ENCODE measurements at places on chromosomes 13 and 19.

DNA sequence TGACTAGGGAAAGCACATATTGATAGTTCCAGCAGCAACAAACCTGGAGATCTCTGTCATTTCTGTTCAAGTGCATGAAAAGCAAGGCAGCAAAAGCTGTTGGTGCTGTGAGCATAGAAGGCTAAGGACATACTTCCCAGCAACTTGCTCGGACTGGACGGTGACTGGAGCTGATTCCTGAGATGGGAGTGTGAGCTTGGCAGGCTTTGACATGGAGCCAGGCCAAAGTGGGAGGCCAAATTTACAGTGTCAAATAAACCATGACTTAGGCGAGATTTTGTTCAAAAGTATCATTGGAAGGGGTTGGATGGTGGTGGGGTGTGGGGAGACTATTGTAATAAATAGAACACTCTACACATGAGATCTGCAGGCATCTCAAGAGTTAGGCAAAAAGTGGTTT, 5.9 kb upstream of the ARGLU1 start:
- no peak for DNase-seq

- no peak for DNase-seq
Measured at GRCh38 chr19:28010656-28011055, 1202.3 kb downstream of the UQCRFS1 start.

DNA sequence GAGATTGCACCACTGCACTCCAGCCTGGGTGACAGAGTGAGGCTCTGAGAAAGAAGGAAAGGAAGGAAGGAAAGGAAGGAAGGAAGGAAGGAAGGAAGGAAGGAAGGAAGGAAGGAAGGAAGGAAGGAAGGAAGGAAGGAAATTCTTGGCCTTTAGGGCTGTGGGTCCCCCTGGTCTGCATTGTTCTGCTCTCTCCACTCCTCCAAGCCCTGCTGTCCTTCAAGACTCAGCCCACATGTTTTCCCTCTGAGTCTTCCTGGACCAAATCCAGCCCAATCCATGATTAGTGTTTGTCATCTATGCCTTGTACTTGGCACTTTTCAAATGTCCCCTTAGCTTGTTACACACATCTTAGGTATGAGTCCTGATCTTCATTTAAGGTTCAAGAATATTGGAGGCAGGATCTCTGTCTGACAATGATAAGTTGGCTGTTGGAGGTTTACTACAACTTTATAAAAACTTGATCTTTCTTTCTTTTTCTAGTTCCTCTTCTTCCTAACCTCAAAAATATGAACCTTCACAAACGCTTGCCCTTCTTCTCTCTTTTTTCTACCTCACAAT, 48.8 kb upstream of the INTS6 start:
- no peak for DNase-seq

DNA sequence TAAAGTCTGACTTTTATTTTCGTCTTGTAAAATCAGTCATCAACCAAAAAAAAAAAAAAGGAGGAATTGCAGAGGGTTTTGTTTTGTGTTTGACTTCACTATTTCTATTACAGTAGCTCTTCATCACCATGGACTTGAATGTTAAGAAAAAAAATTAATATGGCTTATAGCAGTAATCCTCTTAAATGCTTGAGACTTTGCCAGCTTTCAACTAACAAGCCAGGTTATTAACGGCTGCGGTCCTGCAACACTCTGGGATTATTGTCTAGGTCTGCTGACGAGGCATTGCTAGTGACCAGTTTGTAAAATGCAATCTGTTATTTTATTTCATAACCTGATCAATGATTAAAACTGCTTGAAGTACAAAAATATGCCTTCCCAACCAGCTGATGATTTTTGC, 647.2 kb upstream of the KLHL1 start:
- no peak for DNase-seq

DNA sequence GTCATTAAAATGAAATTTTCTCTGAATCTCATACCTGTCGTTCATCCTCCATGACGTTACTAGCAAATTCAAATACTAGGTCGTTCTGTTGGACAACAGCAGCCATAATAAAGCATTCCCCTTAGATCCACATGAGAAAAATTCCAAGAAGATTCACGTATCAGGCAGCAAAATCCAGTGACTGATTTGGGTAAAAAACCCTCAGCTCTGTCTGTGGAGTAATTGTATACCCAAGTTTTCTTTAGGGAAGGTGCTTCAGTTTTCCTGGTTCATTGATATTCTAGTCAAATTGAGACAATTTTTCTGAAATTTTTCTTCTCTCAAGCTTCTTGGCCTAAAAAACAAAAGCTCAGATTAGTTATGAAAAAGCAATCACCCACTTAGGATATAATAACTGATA, 37.2 kb downstream of the ELF1 start:
- no peak for DNase-seq

DNA sequence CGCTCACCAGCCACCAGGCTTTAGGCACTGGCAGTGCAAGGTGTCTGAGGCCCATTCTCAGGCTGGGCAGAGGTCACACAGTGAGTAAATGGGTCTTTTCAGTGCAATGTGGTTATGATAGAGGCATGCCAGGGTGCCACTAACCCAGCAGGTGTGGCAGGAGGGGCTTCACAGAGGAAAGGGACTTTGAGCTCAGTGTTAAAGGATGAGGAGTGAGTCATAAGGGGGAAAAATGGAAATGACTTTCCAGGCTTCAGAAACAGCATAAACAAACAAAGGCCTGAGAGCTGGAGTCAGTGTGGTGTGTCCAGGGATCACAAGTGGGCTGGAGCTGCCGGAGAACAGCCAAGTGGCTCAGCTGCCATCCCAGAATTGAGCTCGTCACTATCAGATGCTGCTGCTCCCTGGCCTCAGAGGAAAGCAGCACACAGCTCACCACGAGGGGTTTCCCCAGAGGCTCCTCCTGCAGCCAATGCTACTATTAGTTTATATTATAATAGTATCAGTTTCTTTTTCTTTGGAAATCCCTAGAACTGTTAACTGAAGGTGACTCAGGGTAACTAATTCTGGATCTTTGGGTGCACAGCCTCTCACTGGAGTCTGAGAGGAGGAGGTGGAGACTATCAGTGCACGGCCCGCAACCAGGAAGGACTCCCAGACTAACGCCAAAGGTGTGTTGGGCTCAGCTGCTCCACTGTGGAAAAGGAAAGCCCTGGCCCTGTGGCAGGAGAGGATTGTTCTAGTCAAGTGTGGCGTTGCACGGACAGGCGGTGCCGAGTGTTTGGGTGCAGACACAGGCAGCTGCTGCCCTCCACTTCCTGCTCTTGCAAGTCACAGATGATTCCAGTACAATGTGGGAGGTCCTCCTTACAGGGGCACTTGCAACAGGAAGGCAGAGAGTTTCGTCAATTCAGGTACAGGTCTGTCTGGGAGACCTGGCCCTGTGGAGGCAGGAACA, 39.5 kb downstream of the DHRS12 start:
- peak; percentile 45 for DNase-seq

GRCh38 chr19:44367024-44367423, 10.5 kb upstream of the ZNF112 start:
- DNase-seq: no peak
